ENCODE measurements at places on chromosomes 7 and 10. TPM values are rescaled to one million over a fixed set of nuclear protein-coding genes. Genes with fewer than 3 reads are reported as not detected.
A peak's percentile ranks its signal among the peaks of the same experiment; 100 is the strongest.

Gene SPACDR
- total RNA-seq = 2.7 TPM

DNA sequence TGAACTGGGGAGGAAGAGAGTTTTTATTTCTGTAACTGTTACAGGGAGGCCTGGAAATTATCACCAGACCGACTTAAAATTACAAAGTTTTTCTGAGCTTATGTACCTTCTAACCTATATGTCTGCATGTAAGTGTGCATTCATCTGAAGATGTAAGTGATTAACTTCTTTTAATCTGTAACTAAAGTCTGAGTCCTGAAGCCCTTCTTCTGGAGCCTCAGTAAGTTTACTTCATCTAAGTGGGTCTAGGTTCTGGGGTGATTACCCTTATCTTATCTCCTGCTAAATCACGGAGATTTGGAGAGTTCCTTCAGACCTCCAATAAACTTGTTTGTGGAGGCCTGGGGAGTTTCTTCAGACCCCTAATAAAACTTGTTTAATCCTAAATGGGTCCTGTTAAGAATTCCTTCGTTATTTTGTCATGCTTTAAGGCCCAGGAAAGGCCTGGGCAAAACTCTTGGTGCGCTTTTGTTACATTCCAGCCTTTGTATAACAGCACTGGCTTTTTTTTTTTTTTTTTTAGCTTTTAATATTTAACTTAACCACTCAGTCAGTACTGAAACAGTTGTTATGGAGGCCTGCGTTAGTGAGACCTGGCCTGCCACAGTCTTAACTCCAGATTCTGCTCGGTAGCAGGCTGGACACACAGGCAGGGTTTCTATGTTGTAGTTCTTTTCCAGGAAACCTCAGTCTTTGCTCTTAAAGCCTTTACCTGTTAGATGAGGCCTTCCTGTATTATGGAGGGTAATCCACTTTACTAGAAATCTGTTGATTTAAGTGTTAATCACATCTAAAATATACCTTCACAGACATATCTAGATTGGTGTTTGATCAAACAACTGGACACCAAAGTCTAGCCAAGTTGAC, 33.0 kb downstream of the TPST1 start:
- H3K27ac ChIP-seq = no peak overlapping the region
- no peaks in the 10 kb centered on the region for H3K4me1 ChIP-seq
- H3K27me3 ChIP-seq = no peaks in the 10 kb centered on the region

GRCh38 chr10:97849103-97849686, 448 bp upstream of the GOLGA7B start:
- peaks cover 5% of the 10 kb centered on the region for H3K27me3 ChIP-seq
- H3K4me3 ChIP-seq = peak overlapping the region; percentile 94
- DNase-seq = no peak
- H3K4me1 ChIP-seq = peaks cover 34% of the 10 kb centered on the region
- H3K36me3 ChIP-seq = no peaks in the 10 kb centered on the region

- no peaks in the 10 kb centered on the region for H3K36me3 ChIP-seq
- DNase-seq = peak; percentile 89
- H3K27ac ChIP-seq = no peak overlapping the region
- H3K4me3 ChIP-seq = no peak overlapping the region
- peaks cover 18% of the 10 kb centered on the region for H3K27me3 ChIP-seq
These were observed 49.0 kb upstream of the BAMBI start for GRCh38 chr10:28628184-28628893.
